Calu3 (cell line): ENCODE measurements at places on chromosomes 11 and 22.

GRCh38 chr11:115220423-115220822, 283.8 kb downstream of the CADM1 start:
- DNase-seq: no peak

- no peak for DNase-seq
Observed at GRCh38 chr11:112227471-112227870, 1.2 kb downstream of the PTS start.

DNA sequence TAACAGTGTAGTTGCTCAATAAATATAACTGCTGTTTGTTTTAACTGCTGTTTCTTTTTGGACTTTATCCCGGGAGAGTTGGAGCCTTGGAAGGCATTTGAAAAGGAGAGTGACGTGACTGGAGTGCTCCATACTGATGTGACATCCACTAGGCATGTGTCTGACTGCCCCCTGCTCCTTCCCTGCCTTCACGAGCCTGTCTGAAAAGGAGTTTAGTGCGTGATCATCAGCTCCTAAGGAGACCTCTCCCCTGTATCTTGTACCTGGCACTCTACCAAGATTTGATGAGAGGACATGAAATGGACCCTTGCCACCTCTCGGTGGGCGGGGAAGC, 22.9 kb downstream of the ZBTB16 start:
- DNase-seq: no peak

DNA sequence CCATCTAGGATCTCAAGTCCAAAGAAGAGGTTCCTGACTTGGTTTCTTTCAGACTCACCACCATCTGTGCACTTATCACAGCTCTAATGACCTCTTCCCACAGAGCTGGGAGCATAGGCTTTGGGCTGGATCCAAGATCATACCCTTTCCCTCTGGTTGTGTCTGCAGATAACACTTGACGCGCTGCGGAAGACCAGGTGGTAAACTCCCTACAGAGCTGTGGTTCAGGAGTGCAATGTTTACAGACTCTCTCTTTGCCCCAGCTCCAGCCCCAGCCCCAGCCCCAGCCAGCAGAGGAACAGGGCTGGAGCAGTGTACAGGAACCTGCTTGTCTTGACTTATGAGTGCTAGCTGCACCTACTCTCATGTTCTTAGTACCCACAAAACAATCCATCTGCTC, 274.4 kb upstream of the SYN3 start:
- no peak for DNase-seq

DNA sequence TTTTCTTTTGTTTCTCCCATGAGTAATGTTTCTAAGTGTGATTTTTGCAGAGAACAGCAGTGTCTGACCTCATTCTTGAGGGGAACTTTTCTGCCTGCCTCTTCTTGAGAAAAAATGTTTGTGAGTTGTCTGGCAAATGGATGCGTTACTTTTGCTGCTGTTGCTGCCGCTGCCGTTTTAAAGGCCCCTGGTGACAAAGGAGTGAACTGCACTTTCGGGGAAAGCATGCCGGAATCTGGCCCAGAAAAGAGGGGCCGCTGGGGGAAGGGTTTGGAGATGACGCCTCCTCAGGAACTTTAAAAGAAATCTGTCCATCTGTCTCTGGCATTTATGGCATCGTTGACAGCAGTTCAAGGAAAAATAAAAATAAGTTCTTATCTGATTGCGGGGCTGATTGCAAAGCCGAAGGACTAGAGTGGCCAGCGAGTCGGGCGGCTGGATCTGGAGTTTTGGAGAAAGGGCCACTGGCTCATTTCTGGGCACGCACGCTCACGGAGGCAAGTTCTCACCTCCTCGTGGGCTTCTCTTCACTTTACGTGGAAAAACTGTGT, 16.5 kb downstream of the ZBTB16 start:
- peak; percentile 26 for DNase-seq

GRCh38 chr11:110059706-110060463, 33.3 kb upstream of the ZC3H12C start:
- DNase-seq: no peak

DNA sequence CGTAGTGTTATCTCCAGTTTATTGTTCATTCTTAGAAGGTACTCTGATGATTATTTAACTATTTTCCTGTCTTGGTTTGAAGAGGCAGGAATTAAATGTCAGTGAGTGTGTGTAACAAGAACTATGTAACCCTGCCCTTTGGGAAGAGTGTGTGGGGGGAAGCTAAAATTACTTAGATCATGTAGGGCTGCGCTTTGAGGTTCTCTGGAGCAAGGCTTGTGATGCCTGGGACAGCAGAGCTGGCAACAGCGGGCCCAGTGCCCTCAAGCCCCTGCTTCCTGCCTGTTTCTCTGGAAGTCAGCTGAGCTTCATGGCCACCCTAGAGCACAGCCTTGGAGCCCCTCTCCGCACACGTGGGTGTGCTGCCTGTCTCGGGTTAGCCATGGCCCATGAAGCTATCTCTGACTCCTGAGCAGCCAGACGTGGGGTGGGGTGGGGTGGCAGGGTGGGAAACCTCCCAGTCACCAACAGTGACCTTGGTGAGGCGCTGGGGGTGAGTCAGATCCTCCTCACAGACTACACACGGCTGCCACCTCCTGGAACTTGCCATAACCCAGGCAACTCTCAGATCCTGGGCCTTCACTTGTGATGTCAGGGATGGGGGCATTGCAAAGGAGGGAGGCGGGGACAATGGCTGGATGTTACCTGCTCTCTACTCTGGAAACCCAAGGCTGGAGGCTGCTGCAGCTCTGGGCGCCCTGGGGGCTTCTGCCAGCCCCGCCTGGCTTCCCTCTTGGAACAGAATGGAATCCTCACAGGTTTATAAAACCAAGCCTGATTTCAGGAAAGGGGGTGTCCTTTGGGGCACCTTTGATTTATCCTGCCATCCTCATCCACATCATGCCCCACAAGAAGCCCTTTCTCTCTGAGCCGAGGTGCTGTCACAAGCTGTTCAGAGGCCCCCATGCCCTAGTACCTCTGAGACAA, 88.6 kb downstream of the SNX19 start:
- DNase-seq: peak; percentile 65

DNA sequence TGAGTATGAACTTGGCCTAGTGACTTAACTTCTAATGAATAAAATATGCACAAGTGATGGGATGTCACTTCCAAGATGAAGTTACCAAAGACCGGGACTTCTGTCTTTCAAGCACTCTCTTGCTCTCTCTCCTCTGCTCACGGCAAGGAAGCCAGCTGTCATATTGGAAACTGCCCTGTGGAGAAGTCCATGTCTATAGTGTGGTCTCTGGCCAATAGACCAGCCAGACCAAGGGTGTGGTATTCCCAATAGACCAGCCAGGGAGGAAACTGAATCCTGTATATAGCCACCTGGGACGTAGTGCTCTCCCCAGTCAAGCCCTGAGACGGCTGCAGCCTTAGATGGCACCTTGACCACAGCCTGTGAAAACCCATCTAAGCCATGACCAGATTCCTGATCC, 93.2 kb upstream of the ALX4 start:
- DNase-seq: no peak

DNA sequence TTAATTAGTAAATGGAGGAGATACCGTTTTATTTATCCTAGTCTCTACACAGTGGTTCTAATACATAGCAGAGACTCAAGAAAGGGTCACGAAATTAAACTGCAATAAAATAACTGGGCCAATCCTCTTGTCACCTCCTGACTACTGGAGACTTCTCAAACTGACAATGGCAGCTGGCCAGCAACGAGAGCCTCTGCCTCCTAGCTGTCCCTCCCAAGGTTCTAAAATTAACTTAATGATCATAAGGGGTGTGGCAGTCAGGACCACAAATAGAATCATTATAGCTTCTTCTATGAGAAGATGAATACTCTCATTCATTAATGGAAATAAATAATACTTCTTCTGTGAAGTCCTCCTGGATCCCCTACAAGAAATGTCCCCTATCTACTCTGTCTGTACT, 63.8 kb upstream of the APOA1 start:
- no peak for DNase-seq

GRCh38 chr11:133004369-133004768, 527.9 kb downstream of the OPCML start:
- DNase-seq: no peak

- DNase-seq: no peak
Observed at GRCh38 chr11:110113505-110113904, 20.3 kb downstream of the ZC3H12C start.

- no peak for DNase-seq
Observed at GRCh38 chr11:122209619-122210366, 93.8 kb upstream of the BLID start.

DNA sequence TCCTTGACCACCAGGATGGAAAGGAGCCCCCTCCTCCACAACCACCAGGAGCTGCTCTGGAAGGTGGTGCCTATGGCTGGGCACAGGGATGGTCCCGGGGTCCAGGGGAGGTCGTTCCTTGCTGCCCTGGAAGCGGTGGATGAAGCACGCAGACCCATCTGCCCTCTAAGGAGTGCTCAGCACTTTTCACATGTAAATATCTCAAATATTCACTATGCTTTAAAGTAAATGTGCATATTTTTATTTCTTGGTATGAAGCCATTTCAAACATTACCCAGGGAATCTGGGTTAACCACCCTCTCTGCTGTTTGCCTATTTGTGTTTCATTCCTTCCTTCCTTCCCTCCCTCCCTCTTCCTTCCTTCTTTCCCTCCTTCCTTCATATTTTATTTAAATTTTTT, 21.7 kb downstream of the SPATA19 start:
- DNase-seq: no peak

GRCh38 chr11:69116671-69117070, 39.1 kb upstream of the SMIM38 start:
- DNase-seq: no peak

DNA sequence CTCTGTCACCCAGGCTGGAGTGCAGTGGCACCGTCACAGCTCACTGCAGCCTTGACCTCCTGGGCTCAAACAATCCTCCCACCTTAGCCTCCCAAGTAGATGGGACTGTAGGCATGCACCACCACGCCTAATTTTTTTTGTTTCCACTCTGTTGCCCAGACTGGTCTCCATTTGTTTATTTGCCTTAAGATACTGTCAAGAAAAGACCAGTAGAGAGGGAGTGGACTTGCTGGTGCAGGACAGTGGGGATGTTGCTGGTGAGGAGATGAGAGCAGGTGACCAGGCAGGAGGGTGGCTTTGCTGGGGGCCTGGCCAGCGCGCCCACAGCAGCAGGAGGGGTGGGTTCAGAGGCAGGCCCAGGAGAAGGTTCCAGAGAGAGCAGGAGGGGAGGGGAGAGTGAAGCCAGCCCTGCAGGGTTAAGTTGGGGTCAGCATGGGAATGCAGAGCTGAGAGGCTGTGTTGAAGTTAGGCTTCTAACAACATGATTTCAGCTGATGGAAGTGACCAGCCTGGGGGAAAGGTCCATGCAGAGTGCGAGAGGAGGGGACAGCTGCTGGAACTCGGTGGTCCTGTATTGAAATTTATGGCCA, 35.8 kb downstream of the NADSYN1 start:
- no peak for DNase-seq

GRCh38 chr11:111283945-111284481, 14.3 kb upstream of the POU2AF3 start:
- DNase-seq: peak; percentile 43

- DNase-seq: no peak
Observed at GRCh38 chr11:14144934-14145333, 182.4 kb downstream of the SPON1 start.

GRCh38 chr11:47980907-47981621, 705 bp downstream of the PTPRJ start:
- DNase-seq: peak; percentile 62

- no peak for DNase-seq
Observed at GRCh38 chr11:66595245-66595904, 2.4 kb downstream of the CCS start.

GRCh38 chr11:16347928-16348685, 8.2 kb downstream of the SOX6 start:
- no peak for DNase-seq

DNA sequence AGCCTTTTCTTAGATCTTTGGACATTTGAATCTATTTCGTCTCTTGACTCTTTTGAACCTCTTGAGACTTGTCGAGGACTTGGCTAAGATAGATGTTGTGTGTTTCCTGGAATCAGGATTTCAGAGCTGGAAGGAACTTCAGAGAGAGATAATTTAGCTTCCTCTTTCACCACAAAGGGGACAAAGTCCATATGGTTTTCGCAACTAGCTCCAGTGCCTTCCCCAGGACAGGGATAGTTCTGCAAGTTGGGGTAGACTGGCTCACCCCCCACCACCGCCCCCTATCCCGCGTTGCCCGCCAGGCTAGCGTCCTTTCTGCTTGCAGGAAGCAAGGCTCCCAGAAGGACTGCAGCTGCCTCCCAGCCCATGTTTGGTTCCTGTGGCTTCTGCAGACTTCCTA, 75.7 kb upstream of the MYO18B start:
- DNase-seq: no peak

- DNase-seq: no peak
Observed at GRCh38 chr22:39109361-39109760, 12.3 kb downstream of the APOBEC3H start.

- DNase-seq: no peak
Observed at GRCh38 chr22:47059701-47060161, 297.3 kb downstream of the TBC1D22A start.

GRCh38 chr11:121810291-121810690, 305.7 kb downstream of the BLID start:
- no peak for DNase-seq

DNA sequence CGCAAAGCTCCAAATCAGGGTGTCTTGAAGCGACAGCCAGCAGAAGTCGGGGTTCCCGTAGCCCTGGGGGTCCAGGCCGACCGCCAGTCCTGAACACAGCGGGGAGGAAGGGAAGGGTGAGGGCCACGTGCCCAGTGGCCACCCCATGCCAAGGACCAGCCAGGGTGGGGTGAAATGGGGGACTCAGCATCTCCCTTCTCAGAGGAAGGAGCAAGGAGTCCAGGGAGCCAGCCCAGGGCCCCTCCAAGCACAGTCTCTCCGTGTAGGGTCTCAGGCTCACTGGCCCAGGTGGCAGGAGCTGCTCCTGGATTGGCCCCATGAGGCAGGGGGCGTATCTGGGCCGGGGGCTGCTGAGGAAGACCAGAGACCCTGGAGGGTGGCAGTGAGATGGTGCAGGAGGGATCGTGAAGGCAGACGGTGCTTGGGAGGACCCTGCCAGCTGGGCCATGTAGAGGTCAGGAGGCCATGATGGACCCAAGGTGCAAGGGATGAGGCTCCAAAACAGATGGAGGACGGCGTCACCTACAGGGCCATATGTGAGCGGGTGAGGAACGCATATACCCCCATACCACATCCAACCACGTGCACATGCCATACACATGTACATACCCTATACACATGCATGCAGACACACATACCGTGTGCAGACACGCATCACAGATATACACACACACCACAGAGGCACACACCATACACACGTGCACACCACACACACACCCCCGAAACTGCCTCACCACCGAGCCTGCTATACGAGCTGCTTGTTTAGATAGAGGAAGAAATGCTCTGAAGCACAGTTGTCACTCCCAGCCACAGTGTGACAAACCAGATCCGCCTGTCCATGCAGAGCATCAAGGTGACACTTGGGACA, 34.4 kb downstream of the TRMU start:
- no peak for DNase-seq
